ENCODE measurements at places on chromosomes 12 and 14.

GRCh38 chr14:38618514-38618913, 362.6 kb upstream of the CLEC14A start:
- DNase-seq, result no peak

- DNase-seq, result no peak
Observed at GRCh38 chr12:6345319-6346091, 3.6 kb upstream of the TNFRSF1A start.

DNA sequence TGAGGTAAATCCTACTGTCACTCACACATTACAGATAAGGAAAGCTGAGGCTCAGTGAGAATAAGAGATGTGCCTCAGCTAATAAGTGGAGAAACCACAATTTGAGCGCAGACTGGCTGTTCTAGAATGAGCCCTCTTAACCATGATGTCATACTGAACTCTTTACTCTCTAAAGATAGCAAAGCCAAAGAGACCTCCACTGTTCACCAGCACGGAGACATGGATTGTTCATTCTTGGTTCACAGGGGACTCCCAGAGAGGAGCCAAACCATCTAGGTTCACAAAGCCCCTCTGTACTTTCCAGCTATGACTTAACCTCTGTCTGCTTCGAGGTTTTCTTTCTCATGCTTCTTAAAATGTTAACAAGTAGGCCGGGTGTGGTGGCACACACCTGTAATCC, 32.7 kb upstream of the YARS2 start:
- no peak for DNase-seq

- no peak for DNase-seq
Observed at GRCh38 chr14:34713122-34713680, 1.2 kb downstream of the CFL2 start.

DNA sequence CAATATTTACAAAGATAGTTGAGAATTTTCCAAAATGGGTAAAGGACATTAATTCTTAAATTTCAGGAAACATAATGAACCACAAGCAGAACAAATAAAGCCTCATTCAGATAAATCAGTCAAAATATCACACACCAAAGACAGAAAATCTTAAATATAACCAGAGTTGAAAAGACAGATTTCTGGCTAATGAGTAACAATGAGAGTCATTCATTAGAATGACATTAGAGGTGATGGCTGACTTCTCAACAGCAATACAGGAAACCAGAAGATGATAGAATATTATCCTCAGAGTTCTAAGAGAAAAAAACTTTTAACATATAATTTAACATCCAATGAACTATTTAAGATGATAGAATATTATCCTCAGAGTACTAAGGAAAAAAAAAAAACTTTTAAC, 124.2 kb downstream of the DENND5B start:
- DNase-seq, result no peak

- no peak for DNase-seq
Observed at GRCh38 chr14:66380143-66380542, 106.0 kb upstream of the CCDC196 start.

DNA sequence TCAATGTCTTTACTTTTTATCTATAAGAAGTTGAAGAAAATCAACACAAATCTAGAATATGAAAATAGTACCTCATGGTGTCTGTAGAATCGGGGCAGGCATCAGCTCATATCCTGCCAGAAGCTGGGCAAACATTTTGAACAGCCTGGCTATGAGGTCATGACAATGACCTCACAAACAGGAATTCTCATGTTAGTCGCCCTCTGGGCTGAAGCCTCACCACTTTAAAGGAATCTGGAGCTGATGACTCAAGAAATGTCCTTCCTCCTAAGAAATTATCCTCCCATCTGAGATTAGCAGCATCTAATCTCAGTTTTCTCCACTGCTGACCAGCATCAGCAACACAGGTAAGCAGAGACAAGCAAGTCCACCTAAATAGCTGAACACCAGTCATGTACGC, 27.1 kb downstream of the CLIP1 start:
- no peak for DNase-seq

DNA sequence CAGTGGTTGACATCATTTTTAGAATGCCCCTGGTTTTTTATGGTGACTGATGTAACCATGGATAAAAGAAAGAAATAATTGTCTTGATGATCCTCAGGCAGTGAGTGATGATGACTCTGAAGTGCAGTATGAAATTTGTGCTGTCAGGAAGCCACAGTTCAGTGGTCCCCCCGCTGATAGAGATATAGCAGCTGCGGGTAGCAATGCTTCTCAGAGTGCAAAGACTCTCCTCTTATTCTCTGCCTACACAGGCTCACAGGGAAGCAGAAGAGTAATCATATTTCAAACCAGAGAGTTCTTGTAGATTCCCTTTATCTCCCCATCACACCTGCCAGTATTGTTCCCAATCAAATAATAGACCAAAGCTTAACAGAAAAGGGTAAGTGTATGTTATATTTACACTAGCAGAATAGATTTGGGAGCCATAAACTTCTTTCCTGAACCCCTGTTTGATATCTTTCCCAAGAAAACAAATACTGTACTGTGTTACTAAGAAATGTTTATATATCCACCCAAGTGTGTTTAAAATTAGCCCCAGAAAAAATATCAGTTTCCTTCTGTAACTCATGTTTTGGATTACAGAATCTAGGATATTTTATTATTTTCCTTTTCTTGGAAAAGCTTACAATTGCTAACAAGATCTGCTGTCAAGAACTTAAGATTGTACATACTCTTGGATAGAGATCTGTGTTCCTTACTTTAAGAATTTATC, 1817.4 kb upstream of the FLRT2 start:
- no peak for DNase-seq

DNA sequence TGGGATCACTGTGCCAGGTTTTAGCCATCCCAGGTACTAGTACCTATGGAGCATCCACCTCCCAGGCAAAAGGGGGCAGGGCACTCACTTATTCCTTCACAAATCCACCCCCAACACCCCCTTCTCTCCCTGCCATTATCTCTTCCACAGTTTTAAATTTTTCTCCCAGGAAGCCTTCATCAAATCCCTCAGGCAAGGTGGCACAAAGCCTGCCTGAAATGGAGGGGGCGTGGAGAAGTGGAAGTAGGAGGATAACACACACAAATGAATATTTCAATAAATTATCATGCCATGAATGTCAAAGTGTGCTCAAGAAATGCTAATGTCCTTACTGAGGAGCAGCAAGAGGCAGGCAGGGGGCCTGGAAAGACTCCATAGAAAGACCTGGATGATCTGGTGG, 4.7 kb upstream of the CHST11 start:
- DNase-seq, result no peak

- DNase-seq, result no peak
Observed at GRCh38 chr12:67413577-67413976, 144.4 kb downstream of the CAND1 start.

- no peak for DNase-seq
Observed at GRCh38 chr12:131918311-131919050, 10.6 kb upstream of the PUS1 start.

DNA sequence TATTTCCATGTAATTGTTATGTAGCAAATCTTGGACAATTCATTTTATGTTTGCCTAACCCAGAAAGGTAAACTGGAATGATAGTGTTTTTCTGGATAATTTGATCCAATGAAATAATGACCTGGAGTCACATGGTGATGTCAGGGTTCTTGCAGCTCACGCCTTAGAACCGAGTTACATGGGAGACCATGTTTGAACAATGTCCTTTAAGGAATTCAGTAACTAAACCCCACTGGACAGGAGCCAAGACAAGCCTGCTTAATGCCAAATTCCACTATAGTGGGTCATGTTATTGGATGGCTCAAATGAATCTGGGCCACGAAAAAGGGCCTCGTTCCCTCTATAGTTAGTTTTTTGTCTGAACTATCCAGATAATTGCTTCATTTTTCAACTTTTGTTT, 255.8 kb upstream of the HMGA2 start:
- DNase-seq, result no peak

DNA sequence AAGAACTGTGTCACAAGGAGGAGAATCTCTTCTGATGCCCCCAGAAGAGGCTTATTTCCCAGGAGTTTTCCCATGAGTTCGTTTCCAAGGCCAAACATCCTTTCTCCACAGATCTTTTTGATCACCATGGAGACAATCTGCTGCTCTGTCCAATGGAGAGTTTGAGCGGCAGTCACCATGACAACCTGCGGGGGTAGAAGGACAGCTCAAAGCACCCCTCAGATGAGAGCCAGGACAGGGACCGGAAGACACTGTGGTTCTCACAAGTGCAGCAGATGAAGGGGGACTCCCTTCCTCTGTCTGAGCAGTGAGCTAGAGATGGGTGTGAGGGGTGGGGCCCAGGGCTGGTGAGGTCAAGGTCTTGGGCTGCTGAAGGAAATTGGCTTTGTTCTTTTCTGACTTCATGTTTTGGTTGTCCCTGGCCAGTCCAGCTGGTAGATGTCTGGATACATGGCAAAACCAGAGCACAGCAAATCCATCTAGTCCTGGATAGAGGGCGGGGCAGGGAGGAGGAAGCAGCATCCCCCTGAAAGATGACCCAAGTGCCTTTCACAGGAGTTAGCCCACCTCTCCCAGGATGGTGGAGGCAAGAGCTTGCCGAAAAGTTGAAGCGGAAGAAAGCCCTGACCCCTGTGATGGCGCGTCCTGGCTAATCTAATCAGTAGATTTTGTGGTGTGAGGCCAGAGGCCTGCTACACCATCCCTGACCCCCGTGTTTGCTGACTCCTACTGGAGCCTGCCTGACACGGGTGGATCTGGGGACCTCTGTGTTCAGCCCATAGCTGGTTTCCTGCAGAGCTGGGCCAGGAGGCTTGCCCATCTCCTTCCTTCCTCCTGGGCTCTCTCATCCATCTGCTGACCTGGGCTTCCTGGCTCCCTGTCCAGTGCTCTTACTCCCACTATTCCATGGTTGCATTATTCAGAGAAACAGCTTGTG, 24.4 kb downstream of the DHRS2 start:
- no peak for DNase-seq

- DNase-seq, result no peak
Observed at GRCh38 chr12:55061024-55061423, 41.2 kb downstream of the NEUROD4 start.

DNA sequence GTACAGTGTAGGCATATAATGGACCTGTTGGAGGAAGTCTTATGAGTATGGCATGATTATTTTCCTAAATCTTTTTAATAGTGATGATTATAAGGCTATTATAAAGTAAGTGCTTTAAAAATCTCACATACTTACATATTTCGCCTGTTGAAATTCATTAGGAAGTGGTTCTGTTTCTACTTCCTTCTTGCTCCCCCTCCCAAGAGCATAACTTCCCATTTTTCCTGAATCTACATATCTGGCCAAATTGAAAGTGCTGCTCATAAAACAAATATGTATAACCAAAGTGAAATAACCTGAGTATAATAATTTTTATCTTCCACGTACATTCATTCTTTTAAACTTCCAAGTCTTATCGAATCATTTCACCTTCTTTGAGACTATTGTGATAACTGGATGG, 455.6 kb upstream of the SEL1L start:
- no peak for DNase-seq

DNA sequence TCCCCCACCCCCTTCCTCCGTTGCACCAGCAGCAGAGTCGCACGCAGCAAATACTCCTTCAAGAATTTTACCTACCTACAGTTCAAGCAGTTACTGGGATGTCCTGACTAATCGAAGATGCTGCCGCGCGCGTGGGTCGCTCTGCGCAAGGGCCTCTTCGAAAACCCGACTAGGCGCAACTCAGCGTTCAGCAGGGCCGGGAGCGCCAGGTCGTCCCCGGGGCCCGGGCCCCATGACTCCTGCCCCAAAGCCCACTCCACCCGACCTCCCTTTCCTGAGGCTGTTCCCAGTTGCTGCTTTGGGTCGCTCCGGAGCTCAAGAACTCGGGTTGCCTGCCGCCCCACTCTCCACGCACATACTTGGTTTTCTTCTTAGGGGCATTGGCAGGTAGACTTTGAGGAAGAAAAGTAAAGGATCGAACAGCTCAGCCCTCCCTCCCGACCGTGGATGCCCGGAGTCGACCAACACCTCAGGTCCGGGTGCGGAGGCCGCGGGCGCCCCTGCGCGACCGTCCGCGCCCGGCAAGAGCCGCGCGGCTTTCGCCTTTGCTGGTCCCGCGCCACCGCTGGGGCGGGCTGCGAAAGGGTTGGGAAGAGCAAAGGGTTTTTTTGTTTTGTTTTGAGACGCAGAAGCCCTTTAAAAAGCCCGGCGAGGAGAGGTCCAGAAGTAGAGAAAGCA, 1.9 kb downstream of the BMP4 start:
- no peak for DNase-seq

- DNase-seq, result no peak
Observed at GRCh38 chr12:105978276-105978675, 160.5 kb downstream of the NUAK1 start.

DNA sequence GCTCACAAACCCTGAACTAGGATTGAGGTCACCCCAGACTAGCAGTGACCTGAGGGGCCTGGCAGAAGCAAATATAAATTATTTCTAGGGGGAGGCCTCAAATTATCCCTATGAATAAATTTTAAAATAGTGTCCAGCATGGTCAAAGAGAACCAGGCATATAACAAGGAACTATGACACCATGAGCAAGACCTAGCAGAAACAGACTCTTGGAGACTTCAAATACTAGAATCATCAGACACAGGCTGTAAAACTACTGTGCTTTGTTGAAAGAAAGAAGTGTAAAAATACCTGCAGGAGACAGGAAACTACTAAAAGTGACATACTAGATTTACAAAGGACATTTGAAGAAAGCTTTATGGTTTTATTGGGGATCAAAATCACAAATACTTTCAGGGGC, 3.2 kb upstream of the BCL7A start:
- DNase-seq, result no peak

DNA sequence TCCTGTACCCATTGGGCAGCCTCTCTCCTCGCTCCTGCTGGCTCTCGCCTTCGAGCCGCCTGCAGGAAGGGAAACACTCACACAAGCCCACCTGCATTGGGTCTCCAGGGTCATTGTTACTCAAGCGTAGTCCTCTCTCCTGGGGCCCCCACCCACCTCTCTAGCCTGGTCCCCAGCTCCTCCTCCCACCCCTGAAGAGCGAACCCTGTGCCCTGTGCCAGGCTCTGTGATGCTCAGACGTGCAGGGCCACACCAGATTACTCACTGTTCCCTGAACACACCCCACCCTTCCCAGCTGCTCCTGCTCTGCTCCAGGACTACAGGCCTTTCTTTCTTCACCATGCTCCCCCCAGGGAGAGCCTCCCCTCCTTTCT, 88.1 kb downstream of the NINJ2 start:
- DNase-seq, result no peak

DNA sequence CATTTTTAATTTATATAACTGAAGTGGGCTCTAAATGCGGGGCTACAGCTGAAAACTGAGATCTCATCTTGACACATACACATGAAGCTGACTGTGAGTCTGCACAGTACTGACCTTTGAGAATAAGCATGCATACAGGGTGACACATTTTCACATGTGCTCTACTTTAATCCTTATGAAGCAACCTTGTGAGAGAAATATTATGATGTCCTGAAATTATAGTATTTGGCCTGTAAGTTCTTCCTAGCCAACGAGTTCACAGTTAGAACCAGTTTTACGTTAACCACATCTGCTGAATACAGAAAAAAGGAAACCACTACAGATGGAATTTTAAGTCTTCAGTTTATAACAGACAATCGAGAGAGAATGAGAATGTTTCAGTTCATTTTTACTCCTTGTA, 70.3 kb downstream of the SPPL3 start:
- DNase-seq, result no peak

DNA sequence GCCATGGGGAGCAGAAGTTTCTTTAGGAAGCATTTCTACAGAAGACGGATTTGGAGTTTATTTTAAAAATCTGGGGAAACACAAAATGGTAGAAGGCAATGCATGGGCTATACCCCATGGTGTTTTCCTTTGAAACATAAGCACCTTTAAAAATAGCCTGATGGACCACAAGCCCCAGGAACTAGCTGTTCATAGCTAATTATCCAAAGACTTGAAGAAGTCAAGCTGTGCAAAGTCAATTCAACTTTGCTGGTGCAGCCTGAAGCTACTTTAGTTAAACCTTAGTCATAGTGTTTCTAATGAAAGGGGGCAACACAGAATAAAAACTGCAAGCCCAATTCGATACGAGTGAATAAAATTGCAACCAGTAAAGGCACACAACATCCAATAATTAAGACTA, 732.5 kb downstream of the GALC start:
- DNase-seq, result no peak

Measured in left renal pelvis (tissue), 4 donors.